ENCODE measurements at places on chromosomes 4 and X.

DNA sequence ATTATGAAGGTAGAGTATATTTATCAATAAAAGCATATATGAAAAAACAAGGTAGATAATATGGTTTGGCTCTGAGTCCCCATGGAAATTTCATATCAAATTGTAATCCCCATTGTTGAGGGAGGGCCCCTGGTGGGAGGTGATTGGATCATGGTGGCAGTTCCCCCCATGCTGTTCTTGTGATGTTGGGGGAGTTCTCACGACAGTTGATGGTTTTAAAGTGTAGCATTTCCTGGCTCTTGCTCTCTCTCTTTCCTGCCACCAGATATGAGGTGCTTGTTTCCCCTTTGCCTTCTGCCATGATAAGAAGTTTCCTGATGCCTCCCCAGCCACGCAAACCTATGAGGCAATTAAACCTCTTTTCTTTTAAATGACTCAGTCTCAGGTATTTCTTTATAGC lies 260.4 kb downstream of the PPARGC1A start:
- no peak for DNase-seq

GRCh38 chr4:35912174-35912573 lies 332.1 kb downstream of the ARAP2 start:
- DNase-seq = no peak

- no peak for DNase-seq
These were observed 40.6 kb upstream of the SORCS2 start for GRCh38 chr4:7151668-7152227.

DNA sequence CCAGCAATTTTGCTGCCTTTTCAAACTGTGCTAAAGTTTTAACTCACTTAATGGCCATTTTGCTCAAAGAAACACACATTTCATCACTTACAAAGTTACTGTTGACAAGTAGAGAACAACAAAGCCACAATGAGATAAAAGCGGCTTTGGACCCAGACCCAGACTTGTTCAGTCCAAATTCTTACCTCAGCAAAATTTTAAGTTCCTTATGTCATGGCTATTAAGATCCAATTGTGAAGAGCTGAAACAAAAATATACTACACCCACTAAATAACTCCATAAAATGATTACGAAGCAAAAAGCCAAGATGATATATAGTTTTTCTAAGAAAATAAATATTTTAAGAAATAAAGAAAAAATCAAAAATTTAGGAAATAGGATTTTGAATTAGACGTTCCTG lies 137.0 kb upstream of the INPP4B start:
- DNase-seq = no peak

DNA sequence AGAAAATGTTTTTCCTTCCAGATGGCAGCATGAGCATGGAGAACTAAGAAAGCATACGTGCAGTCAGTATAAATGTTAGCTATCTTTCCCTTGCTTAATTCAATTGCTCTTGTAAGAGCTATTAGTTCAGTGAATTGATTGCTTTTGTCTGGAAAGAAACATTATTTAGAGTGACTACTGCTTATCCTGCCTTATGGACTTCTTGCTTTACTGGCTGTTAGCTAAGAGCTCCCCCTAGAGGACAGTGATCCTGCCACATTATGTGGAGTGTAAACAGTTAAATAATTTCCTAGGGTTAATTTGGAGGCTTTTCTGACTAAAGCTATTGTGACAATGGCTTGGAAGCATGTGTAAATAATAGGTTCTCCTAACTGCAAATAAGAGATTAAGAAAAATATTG lies 1402.4 kb downstream of the FAM133A start:
- DNase-seq = no peak

DNA sequence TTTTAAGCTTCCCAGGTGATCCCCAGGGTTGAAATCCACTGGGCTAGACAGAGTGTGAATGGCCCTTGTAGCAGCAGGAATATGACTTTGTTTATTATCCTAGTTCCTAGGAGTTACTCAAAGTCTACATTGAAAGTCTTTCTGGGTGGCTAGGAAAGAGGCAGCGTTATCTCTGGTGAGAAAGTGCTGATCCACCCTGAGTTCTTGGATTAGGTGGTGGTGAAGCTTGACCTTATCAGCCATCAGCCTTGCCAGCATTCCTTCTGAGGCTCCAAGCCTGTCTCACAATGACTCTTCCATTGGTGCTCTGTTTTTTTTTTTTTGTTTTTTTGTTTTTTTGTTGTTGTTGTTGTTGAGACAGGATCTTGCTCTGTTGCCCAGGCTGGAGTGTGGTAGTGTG lies 83.1 kb upstream of the CLCN4 start:
- no peak for DNase-seq

GRCh38 chrX:29254515-29254914 lies 667.3 kb downstream of the IL1RAPL1 start:
- no peak for DNase-seq

- peak; percentile 83 for DNase-seq
These were observed 91.2 kb upstream of the C1QTNF7 start for GRCh38 chr4:15336410-15337167.

- no peak for DNase-seq
These were observed 133.9 kb downstream of the AFAP1 start for GRCh38 chr4:7805533-7806337.

DNA sequence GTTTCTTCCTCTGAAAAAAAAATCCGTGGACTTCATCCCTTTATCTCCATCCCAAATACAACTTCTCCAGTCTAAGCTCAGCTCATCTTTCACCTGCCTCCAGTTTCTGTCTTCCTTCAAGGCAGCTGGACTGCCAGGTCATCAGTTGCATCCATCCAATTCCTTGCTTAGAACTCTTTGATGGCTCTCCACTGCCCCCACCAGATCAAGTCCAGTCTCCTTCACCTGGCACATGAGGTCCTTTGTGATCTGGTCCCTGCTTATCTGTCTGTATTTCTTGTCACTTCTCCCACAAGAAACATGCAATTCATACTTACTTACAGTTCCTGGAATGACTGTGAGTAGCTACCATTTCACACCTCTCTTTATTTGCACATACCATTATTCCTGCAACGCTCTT lies 33.8 kb downstream of the OTUD6A start:
- no peak for DNase-seq

GRCh38 chrX:49212861-49213260 lies 12.9 kb upstream of the SYP start:
- DNase-seq = no peak

DNA sequence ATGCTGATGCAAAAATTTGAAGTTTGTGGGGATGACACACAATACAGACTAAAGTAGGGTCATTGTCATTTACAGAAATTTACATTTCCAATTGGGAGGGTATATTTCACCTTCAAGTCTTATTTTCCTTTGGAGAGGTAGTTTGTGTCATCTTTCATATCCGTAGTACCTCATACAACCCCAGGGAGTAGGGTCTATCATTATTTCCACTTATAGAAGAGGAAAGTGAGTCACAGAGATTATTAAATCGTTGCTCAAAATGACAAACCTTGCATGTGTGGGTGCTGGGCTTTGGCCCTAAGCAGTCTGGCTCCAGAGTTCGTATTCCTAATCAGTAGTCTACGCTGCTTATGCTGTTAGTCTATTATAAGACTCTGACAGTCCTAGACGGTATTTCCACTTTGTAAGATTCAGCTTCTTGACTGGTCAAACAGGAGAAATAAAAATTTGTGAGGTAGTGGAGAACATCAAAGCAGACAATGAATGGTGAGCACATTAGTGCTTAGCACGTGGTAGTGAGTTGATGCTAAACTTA lies 516.5 kb downstream of the PCDH7 start:
- DNase-seq = no peak

- DNase-seq = no peak
These were observed 1.3 kb downstream of the ASB12 start for GRCh38 chrX:64229154-64229553.
